ENCODE measurements at places on chromosomes 1 and 21.

- DNase-seq, result peak; percentile 52
Observed at GRCh38 chr1:150577557-150578271, 1.7 kb downstream of the MCL1 start.

DNA sequence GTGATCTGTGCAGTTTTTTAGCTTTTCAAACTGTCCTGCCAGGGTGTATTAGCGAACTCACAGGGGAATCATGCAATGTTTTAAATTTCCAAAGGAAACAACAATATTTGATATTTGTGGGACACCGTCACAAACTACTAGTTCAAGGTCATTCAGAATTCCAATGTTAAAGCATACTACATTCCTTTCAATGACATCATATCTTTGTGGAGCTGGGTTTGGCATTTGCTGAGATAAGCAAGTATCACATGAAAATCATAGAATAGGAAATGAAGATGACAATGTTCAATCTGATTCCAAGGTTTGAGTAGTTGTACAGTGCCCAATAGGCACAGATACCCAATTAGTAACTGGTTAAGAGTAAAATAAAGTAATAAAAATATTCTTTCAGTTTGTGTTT is 35.6 kb downstream of the NUF2 start:
- peak; percentile 62 for DNase-seq

GRCh38 chr1:198444792-198445191 is 95.7 kb downstream of the ATP6V1G3 start:
- peak; percentile 61 for DNase-seq

DNA sequence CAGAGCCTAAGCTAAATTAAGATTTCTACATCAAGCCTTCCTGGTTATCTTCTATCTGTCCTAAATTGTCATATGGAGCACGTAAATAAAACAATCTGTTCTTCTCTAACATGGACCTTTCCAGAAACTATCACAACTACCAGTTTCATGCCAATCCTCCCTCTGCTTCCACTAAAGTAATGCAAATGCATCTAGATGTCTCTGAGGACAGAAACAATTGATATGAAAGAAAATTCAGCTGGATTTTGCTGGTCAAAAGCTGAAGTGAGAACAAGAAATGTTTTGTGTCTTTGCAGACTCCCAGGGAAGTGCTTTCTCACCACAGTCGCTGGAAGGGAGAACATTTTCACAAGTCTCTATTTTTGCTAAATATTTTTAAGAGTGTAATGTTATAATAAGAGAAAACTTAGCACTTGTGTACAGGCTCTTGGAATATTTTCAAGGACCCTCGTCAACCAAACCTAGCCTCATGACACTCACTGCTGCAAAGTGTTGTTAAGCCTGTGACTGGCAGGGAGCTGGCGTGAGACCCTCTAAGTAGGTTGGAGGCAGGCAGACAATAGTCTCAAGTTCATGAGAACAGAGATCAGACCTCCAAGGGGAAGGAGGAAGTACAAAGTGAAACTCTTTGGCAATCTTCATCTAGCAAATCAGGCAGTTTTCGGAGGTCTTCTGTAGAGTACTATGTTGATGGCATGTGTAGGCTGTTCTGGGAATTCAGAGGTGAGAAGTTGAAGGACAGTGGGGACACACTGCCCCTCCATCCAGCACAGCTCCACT is 38.8 kb downstream of the DNASE2B start:
- DNase-seq, result no peak

DNA sequence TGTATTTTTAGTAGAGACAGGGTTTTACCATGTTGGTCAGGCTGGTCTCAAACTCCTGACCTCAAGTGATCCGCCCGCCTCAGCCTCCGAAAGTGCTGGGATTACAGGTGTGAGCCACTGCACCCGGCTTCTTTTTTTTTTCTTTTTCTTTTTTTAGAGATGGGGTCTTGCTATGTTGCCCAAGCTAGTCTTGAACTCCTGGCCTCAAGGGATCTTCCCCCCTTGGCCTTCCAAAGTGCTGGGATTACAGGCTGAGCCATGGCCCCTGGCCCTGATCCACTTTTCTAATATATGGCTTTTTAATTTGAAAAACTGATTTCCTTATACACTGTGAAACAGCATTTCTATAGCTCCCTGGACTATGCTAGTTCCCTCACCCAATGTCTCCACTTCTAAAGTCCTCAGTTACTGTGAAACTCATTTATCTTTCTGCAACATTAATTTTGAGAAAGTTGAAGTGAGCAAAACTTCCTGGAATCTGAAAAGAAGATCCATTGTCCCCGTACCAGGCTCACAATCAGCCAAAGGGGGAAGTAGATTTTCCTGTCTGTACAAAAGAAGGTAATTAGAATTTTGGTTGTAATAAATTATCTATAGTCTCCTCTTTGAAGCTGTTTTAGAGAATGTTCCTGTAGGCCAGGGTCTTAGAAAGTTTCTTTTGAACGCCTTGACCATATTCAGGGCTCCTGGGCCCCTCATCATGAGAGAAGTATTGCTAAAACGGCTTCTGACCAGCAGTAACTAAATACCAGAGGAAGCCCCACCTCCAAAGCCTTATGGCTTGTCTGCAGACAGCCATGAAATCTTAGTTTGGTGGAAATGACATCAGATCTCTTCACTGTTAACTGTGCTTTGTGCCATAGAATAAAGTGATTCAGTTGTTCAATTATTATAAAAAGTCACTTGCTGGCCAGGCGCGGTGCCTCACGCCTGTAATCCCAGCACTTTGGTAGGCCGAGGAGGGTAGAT is 34.9 kb downstream of the DEGS1 start:
- no peak for DNase-seq

- peak; percentile 21 for DNase-seq
Observed at GRCh38 chr1:10280439-10281350, 70.3 kb downstream of the KIF1B start.

DNA sequence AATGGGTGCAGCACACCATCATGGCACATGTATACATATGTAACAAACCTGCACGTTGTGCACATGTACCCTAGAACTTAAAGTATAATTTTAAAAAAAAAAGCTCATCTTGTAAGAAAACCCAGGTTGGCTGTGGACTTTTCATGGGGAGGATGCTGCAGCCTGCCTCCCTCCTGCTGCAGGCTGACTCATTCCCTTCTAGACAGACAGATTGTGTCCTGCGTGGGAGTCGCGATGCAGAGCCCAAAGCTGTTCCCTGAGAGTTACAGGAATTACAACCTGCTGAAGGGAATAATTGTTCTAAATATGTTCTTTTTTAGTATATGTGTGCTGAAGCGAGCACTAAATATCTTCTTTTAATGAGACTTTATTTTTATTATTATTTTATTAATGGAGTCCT is 93.2 kb downstream of the TBX19 start:
- peak; percentile 78 for DNase-seq

- DNase-seq, result peak; percentile 73
Observed at GRCh38 chr1:209435654-209436566, 147.6 kb upstream of the CAMK1G start.

GRCh38 chr1:42003433-42003832 is 84.7 kb upstream of the HIVEP3 start:
- no peak for DNase-seq

DNA sequence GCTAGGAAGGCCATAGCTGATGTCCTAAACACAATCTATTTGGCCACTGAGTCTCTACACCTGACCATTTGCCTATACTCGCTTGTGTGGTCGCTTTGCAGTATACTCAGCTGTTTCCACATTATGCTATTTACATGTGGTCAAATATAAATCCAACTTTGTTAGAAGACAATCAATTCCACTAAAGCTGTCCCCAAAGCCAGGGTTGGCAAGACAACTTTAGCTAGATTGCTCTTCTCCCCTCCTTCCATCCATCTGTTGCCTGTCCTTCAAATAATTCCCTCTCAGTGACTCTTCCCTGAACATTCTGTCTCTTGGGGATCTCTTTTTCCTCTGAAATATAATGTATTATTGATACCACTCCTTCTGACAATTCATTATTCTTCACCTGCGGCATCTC is 30.1 kb downstream of the AVPR1B start:
- no peak for DNase-seq

DNA sequence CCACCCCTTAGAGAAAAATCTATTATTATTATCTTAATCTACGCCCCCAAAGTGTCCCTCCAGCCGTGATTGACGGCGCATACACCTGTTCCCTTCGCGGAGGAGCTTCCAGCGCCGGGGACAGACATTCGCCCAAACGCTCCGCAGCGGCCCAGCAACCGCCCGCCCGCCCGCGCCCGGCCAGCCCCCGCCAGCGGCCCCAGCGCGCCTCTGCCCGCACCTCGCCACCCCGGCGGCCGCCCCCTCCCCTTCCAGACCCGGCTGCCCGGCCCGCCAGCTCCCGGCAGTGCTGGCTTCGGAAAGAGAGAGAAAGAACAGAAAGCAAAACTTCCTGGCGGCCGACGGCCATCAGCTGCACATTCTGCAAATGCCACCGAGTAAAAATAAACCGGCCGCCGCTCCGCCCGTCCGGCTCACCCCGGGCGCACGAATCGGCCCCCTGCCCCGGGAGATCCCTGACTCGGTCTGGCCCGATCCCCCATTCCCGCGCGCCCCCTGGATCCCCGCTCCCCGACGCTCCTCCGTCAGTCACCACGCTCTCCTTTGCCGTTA is 1.6 kb downstream of the CASZ1 start:
- DNase-seq, result no peak

- no peak for DNase-seq
Observed at GRCh38 chr1:48223366-48224240, 1.1 kb downstream of the SLC5A9 start.

DNA sequence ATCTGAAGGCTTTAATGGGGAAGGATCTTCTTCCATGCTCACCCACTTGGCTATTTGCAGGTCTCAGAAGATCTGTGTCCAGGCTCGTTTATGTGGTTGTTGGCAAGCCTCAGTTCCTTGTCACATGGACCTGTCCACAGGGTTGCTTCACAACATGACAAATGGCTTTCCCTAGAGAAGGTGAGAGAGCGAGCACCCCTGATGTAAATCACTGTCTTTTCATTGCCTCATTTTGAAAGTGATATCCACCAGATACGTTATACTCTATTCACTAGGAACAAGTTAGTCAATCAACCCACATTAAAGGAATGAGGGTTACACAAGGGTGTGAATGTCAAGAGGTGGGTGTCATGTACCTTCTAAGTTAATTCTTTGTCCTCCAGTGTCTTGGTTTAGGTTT is 433.3 kb downstream of the RPS6KC1 start:
- no peak for DNase-seq

DNA sequence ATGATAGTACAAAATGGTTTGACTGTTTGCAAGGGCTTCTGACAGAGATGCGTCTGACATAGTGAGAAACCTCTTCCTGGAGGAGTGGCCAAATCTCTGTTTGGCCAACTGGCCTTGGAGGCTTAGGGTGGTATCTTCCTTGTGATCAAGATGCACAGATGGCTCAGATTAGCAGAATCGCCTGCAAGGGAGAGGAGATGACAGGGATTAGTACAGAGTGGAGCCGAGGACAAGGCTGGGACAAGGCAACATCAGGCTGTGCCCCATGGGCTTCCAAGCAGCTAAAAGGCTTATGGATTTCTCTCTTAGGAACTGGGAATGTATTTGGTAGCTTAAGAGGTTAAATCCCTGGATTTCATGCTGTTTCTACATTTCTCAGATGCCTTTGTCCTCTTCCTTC is 379.1 kb downstream of the SIPA1L2 start:
- DNase-seq, result no peak

DNA sequence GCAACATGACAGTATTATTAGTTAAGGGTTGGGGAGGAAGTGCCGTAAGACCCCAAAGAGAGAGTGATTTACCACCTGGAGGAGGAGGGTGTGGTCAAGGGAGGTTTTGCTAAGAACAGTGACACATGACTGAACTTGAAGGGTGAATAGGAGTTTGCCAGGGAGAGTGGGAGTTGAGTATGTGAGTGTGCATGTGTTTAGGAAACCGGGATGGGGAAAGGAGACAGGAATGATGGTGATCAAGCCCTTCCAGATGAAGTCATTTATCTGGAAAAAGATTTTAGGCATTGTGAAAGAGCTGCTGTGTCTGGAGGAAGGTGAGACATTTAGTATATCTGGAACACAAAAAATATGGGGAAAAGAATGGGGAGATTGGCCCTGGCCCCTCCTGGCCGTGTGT is 28.1 kb upstream of the IL10 start:
- DNase-seq, result peak; percentile 54

GRCh38 chr1:68268896-68269483 is 36.7 kb upstream of the WLS start:
- DNase-seq, result no peak

GRCh38 chr1:212613440-212614335 is 5.1 kb downstream of the ATF3 start:
- no peak for DNase-seq

- DNase-seq, result no peak
Observed at GRCh38 chr1:96240438-96240837, 481.1 kb upstream of the PTBP2 start.

DNA sequence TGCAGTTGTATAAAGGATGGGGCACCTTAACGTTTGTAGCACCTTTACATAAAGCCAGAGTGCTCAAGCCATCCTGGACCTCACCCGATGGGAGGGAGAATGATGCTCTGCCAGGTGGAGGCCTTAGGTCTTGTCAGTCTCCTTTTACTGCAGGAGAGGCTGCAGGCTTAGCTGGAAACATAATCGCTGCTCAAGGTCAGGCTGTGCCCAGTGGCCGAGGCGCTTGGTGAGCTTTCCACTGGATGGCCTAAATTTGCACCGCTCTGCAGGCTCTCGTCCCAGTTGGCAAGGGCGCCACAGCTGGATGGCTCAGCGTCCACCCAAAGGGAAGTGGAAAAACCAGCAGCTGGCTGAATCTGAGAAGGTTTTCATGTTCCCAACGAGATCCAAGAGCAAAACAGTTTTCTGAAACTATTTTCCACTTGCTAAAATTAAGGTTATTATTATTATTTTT is 438.9 kb downstream of the CAMTA1 start:
- DNase-seq, result no peak

DNA sequence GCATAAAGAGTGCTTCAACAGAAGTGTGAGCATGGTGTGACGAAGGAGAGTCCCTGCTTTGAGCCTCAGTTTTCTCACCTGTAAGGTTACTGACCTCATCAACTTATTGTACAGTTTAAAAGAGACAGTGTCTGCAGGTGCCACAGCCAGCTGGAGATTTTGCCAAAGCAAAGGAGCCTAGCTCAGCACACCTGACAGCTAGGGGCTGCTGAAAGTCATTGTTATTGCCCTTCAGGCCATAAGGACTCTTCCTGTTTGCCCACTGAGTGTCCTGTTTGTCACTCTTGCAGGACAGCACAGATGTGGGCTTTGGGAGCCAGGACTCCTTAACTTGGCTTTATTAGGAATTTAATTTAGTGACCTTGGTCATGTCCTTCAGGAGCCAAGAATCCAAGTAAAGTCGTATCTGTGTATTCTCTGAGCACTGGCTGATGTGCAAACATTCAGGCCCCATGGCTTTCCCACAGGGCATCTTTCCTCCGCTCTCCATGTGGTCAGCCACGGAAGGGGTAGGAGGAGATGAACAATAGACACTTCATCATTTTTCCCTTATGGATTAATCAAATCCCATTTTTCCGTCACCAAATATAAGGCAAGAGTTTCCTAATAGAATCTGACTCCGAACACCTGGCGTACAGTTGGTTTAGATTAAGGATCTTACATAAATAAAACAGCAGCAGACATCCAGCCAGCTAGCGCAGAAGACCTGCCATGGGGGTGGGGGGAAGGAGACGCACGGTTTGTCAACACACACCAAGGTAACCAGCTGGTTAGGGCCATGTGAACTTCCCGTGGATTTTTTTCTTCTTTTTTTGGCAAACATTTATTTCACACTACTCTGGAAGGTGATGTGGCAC is 43.1 kb upstream of the KANK4 start:
- DNase-seq, result no peak

GRCh38 chr1:57908147-57908890 is 484.5 kb upstream of the DAB1 start:
- DNase-seq, result no peak

- DNase-seq, result no peak
Observed at GRCh38 chr1:207174913-207175312, 70.9 kb downstream of the C4BPA start.

Data from amniotic epithelial cell (primary cell).